ENCODE measurements at places on chromosomes 4 and X.

DNA sequence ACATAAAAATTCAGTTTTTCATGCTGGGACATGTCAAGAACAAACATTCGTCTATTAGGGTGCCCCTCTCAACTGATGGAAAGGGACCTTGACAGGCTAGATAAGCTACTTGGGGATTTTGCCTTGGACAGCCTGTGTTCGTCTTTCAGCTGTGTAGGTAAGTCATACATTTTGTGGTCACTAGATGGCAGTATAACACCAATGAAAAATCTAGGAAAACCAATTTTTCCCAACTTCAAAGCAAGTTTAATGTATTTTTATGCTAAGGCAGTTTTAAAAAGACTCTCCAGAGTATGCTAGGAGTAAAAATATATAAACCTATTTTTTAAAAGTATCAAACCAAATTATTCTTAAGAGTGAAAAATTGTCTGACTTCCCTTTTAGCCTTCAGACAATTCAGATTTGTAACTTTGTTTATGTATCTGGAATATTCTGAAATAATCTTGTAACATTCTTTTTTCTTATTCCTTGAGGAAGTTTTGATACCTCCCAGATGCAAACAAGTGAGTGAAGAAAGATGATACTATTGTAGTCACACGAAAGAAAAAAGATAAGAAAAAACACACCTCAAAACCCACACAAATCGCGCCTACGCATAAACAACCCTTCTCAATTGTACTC lies 158.3 kb downstream of the CPE start:
- no peak for DNase-seq

DNA sequence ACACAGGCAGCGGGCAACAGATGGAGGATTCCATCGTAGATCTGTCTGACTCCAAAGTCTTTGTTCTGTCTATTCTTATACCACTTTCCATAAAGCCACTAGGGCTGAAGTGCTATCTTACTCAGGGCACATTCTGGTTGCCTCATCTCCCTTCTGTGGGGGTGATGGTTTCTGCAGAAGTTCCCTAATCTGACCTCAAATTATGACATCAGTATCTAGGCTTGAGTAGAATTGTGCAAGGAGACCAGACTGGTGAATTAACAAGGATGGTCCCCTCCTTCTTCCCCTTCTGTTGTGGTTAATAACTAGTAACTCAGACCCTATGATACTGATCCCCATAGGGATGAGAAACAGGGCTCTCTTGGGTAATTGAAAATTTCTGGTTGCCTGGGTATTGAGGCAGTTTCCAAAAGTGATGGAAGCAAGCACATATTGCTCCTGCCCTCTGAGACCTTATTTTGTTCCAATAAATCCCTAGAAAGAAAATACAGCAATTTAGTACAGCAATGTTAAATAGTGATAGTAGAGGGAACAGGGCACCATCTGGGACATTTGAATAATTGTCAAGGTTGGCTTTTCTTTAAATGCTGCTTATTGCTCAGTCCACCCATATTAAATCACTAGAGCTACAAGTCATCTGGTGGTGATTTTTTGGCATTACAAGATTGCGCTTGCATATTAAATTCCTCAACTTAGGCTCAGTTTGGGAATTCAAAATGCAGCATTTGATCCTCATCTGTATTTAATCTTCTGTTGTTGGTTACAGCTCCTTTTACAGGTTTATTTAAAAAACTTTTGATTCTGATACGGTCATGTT lies 57.3 kb upstream of the AP1S2 start:
- DNase-seq, result no peak

DNA sequence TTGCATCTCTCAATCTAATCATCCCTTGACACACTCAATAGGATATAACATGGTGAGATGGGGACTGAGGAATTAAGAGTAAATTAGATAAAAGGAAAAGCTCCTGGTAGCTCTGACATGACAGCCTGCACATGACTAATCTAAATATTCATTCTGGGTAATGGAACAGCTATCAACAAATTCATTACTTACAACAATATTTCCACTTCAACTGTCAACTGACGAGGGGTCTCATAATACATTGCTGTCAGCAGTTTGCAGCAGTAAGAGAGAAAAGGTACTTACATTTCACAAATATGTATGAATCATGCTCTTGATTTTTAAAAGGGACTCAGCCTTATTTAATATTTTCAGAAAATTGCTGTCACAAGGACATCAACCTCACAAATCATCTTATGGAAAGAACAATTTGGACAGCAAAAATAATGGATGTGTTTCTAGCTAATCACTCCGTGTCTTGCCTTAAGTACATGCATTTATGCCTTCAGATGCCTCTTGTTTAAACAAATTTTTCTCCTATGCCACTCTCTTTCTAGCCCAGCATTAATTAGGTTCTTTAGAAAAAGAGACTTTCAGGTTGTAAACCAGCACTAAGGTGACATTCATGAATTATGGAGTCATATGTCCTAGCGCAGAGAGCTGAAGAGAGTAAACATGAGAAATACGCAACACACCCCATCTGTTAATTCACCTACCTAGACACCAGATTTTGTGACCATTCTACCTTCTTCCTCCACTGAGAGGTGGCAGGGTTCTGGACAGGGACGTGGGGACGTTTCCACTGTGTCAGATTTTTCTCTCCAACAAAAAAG lies 99.6 kb upstream of the TMEM150C start:
- no peak for DNase-seq

GRCh38 chr4:119834906-119835612 lies 206.5 kb upstream of the PDE5A start:
- no peak for DNase-seq

DNA sequence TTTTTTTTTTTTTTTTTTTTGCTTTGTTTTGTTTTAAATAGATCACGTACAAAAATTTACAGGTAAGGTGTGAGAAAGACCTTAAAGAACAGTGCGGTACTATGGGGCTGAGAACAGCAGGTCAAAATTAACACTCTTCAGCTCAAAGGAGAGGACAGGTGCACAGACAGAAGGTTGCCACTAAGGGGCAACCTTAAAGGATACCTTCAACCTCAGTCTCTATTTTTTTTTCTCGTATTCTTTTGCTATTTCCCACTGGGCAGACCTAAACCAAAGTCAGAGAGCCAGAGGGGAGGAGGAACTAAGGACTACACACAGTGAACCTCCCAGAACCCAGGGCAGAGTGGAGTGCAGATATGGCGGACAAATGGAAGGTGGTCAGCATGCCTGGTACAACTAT lies 1984.3 kb upstream of the IGFBP7 start:
- no peak for DNase-seq

DNA sequence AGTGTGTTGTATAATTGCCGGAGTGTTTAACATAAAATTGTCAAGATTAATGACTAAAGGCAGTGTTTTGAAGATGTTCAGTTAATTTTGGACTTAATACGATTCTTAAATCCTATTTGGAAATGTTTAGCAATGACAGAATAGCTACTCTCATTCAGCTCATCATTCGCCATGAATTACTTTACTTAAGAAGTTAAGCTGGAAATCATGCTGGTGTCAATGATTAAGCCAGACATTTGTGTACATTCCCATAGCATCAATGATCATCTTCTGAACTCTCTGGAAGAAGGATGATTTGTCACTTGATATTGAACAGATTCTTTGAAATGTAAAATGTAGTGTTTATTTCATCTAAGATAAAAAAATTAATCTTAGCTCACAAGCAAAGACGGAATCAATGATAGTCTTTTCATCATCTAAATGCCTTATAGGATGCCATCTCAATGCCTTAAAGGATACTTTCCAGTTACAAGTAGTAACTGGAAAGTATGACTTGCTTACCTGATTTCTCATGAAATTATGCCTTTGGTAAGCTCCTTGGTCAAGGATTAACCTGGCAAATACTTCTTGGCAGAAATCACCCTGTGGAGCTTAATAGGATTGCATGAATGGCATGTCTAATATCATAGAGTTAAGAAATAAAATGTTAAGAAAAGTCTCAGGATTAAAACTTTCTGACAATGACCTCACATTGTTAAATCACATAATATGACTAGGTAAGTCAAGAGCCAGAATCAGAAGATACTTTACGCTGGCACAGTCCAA lies 515.5 kb upstream of the AGA start:
- no peak for DNase-seq

GRCh38 chrX:72089254-72089653 lies 42.5 kb downstream of the RTL5 start:
- no peak for DNase-seq

- DNase-seq, result no peak
Observed at GRCh38 chr4:62619971-62620370, 1419.8 kb downstream of the ADGRL3 start.

- DNase-seq, result no peak
Observed at GRCh38 chrX:66622209-66622608, 16.7 kb downstream of the EDA2R start.

GRCh38 chr4:42531341-42532030 lies 125.4 kb downstream of the ATP8A1 start:
- DNase-seq, result no peak

DNA sequence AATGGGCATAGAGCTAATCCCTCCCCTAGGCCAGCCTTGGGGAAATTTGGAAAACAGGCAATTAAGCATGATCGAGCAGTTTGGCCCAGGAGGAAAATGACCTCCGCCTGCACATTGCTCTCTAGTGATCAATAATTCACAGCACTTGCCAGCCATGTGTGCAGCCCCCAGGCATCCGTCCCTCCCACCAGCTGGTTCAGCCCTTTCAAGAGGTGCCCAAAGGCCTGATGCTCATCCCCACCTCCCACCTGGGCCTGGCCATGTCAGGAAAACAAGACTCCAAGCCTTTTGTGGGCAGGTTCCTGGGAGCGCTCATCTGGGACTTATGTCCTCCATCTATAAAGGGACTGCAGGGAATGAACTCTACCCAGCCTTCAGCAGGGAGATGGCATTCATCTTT lies 17.5 kb upstream of the PPP2R2C start:
- DNase-seq, result no peak

DNA sequence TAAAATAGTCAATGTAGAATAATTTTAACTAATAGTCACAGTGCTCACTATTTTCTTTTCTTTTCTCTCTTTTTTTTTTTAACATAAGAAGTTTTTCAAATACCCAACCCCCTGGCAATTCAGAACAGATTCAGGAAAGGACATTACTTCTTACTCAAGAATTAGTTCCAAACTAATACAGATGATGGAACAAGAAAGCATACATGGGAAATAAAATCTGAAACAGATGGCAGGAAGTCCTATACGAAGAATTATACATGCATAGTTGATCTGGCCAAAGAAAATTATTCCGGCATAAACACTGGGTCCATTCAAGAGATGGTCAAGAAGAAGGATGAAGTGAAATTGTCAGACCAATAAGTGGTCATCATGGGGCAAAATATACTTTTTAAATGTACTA lies 614.4 kb upstream of the INTU start:
- no peak for DNase-seq

DNA sequence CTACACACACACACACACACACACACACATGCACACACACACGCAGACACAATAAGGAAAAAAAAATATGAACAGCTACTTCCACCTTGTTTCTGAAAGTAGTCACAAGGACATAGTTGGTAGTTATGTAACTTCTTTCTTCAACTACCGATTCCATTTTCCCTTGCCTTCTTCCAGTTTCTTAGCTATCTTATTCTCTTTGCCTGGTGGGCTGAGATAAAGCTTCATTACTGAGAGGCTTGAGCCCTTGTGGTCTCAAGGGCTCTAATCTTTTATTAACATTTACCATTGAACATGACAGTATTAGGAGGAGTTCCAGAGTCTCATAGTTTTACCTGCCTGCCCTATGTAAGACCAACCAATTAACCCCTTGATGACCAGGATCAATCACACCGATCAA lies 8.9 kb upstream of the SMIM10 start:
- DNase-seq, result no peak

DNA sequence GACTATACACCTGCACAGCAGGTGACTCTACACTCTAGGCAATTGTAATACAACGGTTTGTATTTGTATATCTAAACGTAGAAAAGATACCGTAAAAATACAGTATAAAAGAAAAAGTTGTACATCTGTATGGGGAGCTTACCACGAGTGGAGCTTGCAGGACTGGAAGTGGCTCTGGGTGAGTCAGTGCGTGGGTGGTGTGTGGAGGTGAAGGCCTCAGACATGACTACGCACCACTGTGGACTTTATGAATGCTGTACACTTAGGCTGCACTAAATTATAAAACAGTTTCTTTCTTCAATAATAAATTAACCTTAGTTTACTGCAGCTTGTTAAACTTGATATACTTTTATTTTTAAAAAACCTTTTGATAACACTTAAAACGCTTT lies 85.0 kb upstream of the FAT1 start:
- no peak for DNase-seq

DNA sequence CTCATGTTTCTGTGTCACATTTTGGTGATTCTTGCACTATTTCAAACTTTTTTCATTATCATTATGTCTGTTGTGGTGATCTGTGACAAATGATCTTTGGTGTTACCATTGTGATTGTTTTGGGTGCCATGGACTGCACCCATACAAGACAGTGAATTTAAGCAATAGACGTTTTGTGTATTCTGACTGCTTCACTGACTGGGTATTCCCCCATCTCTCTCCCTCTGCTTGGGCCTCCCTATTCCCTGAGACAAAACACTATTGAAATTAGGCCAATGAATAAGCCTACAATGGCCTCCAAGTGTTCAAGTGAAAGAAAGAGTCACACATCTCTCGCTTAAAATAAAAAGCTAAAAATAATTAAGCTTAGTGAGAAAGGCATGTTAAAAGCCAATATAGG lies 60.2 kb downstream of the BANK1 start:
- no peak for DNase-seq

DNA sequence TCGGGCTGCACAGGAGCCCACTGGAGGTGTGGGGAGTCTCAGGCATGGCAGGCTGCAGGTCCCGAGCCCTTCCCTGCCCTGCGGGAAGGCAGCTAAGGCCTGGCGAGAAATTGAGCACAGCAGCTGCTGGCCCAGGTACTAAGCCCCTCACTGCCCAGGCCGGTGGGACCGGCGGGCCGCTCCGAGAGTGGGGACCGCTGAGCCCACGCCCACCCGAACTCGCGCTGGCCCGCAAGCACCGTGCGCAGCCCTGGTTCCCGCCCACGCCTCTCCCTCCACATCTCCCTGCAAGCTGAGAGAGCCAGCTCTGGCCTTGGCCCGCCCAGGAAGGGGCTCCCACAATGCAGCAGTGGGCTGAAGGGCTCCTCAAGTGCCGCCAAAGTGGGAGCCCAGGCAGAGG lies 82.0 kb upstream of the NEIL3 start:
- no peak for DNase-seq

DNA sequence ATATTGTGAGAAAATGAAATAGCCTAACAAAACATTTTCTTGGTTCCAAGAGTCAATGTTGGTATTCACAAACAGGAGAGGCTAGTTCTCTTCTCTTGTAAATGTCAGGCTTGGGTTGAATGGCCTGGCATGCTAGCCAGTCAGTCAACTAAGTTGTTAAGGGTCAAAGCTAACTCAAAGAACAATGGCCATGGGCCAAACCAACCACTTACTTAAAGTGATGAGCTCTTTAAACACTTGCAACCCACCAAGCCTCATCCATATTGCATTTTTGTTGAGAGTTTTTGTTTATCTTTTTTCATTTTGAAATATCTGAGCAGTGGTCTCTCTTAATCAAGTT lies 394.5 kb downstream of the RAB28 start:
- DNase-seq, result no peak

All from upper lobe of right lung (tissue), 1 donor.